ENCODE measurements at places on chromosomes 12 and 14.

DNA sequence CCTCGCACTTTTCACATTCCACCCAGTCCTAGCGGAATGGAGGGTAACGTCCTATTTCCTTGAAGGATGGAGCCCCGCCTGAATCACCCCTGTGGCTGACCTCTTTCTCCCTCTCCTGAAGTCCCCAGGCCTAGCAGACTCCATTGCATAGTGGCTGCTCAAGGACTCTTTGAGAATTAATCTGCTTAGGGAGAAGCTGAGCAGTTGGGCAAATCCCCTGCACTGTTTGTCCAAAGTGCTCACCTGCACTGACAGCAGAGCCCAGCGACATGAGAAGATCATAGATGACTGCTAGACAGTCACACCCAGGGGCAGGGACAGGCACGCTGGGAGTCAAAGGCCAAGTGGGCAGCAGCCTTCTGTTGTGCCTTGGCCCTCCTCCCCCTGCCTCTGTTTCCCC lies 37.7 kb upstream of the DICER1 start:
- no peak for DNase-seq

- DNase-seq = no peak
These were observed 1096.8 kb downstream of the LRFN5 start for GRCh38 chr14:42703501-42703900.

DNA sequence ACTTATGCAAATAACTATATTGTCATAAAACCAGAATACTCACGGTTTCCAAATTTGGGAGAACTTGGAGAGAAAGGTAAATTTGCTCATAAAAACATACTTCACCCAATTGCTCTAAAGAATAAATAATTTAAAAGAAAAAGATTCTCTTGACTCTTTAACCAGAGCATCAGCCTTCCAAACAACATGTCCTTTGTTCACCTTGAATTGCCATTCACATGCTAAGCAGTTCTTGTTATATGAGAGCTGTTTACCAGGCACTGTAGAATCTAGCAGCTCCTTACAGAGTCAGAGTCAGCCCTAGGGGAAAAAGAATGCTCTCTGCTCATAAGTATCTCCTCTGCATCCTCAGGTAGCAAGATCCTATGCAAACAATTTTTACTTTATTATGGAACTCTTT lies 10.2 kb downstream of the SLCO1A2 start:
- DNase-seq = no peak

DNA sequence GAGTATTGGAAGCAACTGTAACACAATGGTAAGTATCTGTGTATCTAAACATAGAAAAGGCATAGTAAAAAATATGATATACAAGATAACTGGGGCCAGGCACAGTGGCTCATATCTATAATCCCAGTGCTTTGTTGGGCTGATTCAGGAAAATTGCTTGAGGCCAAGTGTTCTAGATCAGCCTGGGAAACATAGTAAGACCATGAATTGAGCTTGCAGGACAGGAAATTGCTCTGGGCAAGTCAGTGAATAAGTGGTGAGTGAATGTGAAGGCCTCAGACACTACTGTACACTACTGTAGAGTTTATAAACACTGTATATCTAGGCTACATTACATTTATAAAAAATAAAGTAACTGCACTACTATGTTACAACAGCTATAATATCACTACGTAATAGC lies 75.2 kb downstream of the GPR135 start:
- DNase-seq = no peak

DNA sequence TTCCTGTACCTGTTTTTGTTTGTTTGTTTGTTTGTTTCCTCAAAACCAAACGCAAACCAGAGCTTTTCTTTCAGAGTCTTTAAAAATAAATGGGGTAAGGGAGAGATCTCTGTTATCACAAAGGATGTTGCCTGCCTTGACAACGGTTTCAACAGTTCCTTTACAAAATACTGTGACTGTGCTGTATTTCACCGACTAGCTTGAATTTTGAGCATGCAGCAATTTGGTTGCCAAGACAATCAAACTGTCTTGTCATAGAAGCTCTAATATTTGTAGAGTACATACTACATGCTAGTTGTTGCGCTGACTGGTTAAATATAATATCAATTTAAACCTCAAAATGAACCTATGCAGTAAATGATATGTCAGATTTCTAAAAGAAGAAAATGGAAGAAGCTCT lies 22.4 kb upstream of the TCP11L2 start:
- no peak for DNase-seq

DNA sequence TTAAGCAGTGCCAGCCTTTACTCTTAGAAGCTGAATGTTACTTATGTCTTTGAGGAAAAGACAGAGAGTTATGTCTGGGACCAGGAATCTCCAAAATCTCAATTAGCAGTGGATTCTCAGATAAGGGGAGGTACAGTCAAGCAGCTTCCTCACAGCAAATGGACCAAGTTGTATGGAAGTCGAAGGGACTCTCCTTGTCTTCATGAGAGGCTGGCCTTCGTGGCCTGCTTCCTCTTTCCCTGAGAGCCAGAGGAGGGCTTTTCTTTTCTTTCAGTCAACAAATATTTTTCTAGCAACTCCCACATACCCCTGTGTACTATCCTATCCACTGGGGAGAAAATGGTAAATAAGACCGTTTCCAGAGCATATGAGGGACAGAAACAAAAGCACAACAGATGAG lies 6.6 kb upstream of the WNT5B start:
- no peak for DNase-seq

- no peak for DNase-seq
These were observed 184.0 kb downstream of the TMEM121 start for GRCh38 chr14:105710119-105711043.

DNA sequence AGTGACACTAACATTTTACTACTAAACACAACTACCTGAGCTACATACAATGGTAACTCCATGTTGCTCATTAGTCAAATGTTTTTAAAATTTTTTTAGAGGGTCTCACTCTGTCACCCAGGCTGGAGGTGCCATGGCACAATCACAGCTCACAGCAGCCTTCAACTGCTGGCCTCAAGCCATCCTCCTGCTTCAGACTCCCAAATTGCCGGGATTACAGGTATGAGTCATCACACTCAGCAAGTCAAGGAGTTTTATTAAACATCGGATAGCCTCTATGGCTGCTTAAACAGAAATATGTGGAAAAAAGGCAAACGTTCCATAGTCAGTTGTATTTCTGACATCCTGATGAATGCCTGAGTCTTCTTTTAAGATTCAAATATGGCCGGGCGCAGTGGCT lies 11.1 kb upstream of the NPFF start:
- DNase-seq = no peak

- peak; percentile 85 for DNase-seq
These were observed 98.3 kb downstream of the LRRC74A start for GRCh38 chr14:76924371-76925096.
